Activated CD4-positive, alpha-beta T cell treated with anti-CD3 and anti-CD28 coated beads, Interleukin-2, amount 50 U/mL, for 24 hours (primary cell): ENCODE measurements at places on chromosomes 7 and 10.

DNA sequence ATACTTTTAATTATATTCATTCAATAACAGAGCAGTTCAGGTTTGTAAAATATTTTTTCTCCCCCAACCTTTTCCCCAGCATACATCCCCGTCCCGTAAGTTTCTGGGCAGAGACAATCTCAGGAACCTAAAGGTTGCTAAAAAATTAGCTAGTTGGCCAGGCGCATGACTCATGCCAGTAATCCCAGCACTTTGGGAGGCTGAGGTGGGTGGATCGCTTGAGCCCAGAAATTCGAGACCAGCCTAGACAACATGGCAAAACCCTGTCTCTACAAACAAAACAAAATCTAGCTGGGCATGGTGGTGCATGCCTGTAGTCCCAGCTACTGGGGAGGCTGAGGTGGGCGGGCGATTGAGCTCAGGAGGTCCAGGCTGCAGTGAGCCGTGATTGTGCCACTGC, 40.2 kb downstream of the TCF7L2 start:
- DNase-seq = no peak

GRCh38 chr7:100367676-100368613, 5.3 kb upstream of the PILRA start:
- DNase-seq = no peak

DNA sequence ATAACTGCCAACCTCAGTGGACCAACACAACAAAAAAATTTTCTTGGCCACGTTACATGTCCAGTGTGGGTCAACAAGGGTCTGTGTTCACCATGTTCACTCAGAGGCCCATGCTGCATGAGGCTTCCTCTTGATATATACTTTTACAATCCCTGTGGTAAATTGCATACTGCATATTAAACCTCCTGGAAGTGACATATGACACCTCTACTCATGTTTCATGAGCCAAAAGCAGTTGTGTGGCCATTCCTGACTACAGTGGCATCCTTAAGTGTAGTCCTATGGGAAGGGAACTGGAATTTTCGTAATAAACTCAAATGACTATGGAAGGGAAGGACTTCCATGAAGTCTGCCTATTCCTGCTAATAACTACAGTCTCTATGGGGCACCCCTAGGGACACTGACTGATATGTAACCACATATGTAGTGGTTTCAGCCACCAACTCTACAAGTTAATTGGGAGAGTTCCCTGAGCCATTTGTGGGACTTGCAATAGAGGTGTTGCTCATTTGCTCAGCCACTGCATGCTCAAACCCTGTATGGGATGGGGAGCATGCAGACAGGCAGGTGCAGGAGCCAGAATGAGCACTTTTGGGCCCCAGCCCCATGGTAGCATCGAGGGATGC, 9.7 kb downstream of the DYNC1I1 start:
- no peak for DNase-seq

DNA sequence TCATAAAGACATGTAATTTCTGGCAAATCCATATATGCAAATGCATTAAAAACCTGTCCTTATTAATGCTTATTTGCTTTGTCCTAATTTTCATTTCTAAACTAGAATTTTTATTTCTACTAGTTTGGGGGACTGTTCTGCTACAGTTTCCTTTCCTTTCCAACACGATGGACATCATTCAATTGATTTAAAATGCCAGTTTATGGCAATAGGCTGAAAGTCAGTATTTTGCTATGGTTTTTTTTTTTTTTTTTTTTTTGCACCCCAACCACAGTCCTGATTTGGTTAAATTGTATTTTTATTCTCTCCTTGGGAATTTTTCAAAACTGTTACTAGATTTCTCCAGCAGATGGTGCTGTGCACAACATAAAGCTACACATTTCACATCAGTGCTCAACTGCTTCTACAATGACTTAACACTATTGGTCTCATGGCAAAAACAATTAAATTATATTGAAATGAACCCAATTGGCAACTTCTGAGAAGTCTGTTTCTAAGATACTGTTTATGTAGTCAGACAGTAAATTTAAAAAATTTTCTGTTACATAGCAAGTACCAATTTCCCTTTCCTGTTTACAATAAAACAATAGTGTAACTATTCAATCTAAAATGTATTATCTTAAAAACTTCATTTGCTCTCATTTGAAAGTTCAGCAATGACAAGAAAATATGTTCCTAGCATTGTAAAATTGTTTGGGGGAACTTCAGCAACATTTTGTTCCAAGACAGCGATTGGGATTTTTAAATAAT, 193.8 kb upstream of the CCDC6 start:
- DNase-seq = no peak

DNA sequence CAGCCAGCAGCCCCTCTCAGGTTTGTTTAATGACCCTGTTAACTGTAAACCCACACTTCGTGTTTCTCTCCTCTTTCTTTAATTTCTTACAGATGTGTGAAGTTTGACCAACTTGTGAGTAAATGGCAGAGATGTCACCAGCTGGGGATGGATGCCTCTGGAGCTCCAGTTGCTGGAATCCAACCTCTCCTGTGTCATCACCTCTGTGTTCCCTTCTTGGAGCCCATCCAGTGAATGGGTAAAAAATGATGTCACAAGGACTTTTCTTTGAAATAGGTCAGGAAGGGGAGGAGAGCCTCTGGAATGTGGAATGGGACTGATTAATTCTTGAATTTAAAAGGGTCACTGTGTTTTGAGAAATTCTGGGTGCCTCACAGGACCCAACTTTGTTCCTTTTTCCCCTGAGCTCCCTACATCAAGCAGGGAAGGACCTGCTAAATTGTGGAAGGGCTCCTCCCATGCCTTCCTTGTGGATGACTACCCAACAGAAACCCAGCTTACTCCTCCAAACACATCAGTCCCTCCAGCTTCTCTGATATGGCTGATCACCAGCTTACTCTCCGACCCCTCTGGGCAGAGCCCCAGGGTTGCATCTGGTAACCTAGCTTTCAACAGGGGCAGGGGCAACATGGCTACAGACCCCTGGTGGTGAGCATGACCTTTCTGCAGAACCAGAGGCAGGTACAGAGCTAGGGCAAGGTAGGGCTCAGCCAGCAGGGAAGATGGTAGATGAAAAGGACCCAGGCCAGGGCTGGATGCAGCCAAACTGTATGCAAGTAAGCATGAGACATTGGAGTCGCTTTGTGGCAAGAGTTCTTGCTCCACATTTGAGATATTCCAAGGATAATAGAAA, 67.5 kb downstream of the STRA8 start:
- no peak for DNase-seq

- no peak for DNase-seq
Observed at GRCh38 chr10:63431962-63432797, 33.6 kb downstream of the JMJD1C start.

- no peak for DNase-seq
Observed at GRCh38 chr7:44368885-44369284, 43.5 kb upstream of the CAMK2B start.

DNA sequence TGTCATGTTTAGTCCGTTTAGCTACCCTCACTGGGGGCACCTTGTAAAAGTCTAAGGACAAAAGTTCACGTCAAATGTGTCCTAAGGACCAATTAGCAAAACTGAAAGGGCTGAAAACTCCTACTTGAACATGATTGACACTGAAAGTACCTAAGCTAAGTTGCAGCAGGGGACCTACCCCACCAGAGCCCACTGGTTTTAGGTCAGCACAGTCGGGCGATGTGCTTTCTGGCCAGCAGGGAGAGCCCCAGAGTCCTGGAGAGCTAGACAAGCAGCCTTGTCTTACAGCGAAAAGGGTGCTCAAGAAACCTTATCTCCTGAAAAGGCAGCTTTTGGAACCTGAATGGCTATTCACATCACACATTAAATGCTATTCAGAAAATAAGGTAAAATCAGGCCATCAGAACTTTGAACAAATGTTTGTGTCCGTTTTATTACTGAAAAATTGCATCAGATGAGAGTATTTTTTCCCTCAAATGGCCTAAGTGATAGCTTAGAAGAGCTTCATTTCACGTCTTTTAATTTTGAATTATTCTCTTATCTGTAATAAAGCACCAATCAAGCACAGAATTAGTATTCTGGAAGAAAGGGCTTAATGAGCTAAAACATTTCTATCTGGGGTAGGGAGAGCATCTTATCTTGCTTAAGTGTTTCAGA, 52.2 kb upstream of the MKI67 start:
- peak; percentile 11 for DNase-seq
